Lower leg skin (tissue), 4 donors: ENCODE measurements at places on chromosomes 16 and 17.

- no peak for DNase-seq
These were observed 89.3 kb upstream of the PLEKHM1 start for GRCh38 chr17:45579529-45580495.

DNA sequence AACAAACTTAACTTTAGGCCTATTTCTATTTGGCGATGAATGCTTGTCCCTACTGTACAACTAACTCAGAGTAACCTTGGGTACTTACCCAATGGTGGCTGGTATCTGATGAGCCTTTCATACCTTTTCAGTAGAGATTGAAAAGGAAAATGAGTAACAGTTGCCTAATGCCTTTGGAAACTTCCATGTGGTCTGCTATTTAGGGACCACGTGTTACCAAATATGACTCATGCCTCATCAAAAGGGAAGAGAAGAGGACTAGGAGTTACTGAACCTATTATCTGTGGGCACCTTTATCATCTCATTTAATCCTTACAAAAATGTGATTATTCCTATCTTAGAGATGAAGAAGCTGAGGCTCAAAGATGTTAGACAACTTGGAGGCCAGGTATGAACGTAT, 8.1 kb downstream of the MYOCD start:
- no peak for DNase-seq

DNA sequence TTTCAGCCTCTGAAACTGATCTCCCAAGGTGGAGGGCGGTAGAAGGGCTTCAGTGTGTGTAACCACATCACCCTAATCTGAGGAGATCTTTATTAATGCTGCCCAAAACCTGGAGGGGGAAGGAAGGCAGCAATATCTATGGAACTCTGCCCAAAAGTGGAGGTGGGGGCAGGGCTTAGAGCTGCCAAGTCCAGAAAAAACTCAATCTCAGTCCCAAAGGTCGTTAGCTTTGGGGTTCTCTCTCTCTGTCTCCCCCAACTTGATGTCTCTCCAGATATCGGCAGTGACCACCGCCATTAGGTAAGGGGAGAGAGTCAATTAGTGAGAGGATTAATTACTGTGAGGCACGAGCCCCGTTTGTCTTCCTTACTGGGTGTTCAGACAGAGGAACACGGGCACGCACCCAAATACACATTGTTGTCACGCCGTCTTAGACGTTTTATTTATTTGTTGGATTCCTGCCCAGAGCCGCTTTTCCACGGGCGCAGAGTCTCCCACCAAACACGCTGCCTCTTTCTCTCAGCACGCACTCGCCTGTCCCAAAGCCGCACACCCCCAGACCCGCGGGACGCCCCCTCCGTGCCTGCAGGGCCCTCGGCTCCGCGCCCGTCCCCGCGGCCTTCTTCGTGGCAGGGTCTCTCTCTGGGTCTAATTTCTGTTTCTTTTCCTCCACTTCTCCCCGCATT, 5.4 kb upstream of the LHX1 start:
- DNase-seq, result no peak

DNA sequence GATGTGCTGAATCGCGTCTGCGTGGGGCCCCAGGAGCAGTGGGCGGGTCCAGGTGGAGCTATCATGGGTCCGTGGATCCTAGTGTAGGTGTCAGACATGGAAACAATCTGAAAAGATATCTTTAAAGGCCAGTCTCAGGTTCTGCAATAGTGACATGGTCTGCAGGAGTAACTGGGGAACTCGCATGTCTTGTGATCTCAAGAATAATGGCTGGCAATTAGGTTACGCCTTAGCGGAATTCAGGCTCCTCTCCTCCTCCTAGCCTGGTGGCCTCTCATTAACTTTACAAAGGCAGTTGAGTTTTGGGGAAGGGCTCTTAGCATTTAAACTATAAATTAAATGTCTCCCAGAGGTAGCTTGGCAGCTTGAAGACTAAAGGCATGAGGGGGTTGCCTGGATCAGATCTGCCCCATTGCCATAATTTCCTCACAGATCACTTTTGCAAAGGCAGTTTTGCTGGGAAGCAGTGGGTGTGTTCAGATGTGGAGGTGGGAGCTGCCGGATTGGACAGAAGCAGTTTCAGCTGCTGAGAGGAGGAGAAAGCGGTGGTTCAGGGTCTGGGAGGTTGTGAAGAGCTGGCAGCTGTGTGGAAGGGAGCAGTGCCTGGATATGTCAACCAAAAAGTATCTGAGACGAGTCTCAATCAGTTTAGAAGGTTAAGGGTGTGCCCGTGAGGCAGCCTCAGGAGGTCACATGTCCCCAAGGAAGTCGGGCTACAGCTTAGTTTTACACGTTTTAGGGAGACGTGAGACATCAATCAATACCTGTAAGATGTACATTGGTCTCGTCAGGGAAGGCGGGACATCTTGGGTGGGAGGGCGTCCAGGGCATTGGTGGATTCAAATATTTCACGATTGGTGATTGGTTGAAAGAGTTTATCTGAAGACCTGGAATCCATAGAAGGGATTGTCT, 2.7 kb downstream of the TBCD start:
- no peak for DNase-seq

DNA sequence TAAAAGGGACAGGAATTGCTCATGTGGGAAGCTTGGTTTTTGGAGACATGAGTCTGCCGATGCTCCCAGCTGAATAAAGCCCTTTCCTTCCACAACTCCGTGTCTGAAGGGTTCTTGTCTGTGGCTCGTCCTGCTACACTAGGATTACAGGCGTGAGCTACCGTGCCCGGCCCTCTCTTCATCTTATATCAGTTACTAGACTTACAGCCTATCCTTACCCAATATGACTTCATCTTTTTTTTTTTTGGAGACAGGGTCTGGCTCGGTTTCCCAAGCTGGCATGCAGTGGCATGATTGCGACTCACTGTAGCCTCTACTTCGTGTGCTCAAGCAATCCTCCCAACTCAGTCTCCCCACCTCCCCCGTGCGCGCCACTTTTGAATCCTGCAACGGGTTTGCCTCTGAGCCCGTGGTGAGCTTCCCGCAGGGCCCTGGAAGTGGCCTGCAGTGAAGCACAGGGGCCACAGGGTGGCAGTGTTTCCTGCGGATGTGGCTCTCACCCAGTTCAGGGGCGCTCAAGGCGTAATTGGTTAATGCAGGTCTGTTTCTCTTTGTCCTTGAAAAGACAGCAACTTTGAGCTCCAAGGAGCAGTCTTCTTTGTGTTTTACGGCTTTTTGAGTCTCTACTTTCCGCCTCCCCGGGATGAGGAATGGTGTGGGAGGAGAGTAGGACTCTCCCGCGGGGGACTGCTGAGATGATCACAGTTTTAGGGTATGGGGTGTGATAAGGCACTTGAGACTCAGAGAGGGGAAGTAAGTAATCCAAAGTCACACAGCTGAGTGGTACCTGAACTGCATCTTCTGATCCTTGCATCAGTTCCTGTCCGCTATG, 22.7 kb upstream of the GPRC5B start:
- DNase-seq, result peak; percentile 27

GRCh38 chr17:80519091-80519781, 25.4 kb upstream of the RPTOR start:
- DNase-seq, result no peak

GRCh38 chr17:55149485-55149884, 115.3 kb upstream of the HLF start:
- no peak for DNase-seq

DNA sequence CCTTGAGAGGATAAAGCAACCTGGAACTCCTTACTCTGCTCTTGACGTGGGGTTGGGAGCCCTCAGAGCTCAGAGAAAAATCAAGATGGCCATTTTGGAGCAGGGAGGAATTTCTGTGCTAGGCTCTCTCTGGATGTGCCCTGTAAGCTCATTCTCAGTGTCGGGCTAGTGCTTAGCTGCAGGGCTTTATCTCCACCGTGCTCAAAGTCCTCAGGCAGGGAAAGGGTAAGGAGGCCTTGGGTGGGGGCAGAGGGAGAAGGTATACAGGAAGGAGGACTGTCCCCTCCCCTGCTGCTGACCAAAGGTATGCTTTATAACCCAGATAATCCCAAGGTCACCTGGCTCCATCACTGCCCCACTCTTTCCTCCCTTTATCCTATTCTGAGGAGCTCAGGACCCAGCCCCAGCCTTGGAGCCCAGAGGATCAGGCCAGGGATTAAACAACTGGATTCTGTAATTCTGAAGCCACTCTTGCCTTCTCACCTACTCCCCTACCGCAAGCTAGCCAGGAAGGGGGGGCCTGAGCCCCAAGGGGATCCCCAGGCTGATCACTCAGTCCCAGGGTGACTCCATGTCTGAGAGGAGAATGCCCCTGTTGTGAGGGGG, 1.1 kb downstream of the DHRS11 start:
- peak; percentile 72 for DNase-seq

DNA sequence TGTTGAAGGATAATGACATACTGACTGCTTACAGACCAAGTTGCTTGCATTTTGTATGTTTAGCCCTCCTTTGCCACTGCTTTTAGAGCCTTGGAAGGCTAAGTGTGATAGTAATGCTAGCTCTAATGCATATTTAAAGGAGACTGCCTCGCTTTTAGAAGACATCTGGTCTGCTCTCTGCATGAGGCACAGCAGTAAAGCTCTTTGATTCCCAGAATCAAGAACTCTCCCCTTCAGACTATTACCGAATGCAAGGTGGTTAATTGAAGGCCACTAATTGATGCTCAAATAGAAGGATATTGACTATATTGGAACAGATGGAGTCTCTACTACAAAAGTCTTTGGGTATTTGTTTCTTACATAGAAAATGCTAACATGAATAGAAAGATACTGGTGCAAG, 19.1 kb downstream of the CAPNS2 start:
- DNase-seq, result no peak

DNA sequence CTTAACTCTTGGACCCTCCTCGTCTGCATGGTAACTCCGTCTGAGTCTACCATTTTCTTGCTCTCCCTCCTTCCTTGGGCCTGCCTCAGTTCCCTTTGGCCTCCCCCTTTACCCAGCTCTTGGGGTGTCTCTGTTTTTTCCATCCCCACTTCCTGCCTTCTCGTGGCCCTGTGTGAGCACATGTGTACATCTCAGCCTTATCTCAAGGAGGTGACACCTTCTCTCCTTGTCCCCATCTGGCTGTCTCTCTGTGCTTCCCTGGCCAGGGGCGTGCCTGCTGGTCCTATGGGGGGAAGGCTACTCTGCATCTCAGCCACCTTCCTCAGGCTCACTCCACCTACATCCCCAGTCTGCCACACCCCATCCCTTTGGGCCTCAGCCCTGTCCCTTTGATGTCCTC, 6.6 kb downstream of the CTF1 start:
- no peak for DNase-seq

DNA sequence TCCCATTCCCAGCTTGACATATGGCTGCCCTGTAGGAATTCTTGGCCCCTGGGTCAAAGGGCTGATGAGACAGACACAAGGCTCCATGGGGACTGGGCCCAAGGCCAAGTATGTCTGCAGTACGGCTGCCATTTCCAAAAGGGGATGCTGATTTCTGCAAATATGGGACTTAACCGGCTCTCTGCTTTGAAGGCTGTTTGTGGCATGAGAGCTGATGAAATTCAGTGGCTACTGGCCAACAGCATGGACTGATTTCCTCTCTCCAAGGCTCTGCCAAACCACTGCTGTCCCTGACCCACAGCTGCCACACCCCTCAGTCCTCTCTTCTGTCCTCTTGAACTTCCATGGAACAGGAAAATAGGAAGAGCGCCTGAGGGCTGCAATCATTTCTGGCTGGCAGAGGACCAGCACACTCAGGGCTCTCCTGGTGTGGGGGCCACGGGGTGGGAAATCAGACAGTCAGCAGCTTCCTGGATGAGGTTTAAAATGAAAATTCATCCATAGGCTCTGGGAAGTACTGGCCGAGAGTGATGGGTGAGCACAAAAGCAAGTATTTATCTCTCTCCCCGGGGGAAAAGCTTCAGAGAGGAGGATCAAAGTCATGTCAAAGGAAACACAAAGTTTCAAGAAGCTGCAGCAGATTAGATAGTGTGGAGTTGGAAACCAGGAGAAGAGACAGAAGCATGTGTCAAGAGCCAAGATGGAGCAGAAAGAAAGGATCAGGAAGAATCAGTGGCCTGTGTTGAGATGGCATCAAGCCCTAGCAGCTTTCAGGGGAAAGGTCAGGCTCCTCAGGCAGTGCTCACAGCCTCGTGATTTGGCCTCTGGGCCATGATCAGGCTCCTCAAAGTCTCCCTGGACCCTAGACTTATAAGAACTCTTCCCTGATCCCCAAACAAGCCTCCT, 64.1 kb upstream of the SREBF1 start:
- peak; percentile 92 for DNase-seq

GRCh38 chr17:50627782-50628601, 6.7 kb upstream of the ABCC3 start:
- no peak for DNase-seq

DNA sequence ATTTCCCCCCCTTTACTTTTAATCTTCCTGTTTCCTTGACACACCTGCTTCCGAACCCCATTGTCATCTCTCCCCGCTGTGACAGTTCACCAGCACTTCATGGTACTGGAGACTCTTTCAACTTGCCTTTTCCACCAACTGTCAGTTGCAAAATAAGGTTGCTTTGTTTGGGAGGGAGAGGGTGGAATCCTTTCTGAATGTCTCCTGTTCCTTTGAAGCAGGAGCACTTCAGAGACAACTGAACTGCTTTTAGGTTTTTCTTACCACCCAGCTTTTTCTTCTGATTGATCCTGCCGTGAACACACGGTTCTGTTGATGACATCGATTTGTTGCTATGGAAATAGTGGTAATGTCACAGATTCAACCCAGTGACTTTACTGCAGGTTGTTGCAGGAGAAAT, 42.0 kb downstream of the RPA1 start:
- DNase-seq, result no peak
